NCI-H1048 (cell line): ENCODE measurements at places on chromosomes 6 and 20.

- no peak for DNase-seq
Observed at GRCh38 chr20:20593447-20594170, 118.8 kb downstream of the RALGAPA2 start.

DNA sequence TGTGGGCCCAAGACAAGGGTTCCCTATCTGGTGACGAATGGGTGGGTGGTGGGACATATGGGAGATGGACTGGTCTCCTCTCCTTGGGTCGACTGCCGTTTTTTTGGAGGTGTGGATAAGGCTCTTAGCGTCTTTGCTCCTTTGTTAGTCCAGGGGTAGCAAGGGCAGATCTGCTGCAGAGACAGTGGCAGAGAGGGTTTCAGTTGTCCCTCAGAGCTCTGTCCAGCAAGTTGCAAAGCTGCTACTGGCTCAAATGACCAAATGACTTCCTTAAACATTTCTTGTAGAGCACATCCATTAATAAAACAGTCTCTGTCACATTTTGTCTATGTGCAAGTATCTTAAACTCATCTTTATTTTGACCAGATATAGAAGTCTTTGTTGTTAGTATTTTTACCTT, 508.0 kb upstream of the ADGRB3 start:
- DNase-seq, result no peak

DNA sequence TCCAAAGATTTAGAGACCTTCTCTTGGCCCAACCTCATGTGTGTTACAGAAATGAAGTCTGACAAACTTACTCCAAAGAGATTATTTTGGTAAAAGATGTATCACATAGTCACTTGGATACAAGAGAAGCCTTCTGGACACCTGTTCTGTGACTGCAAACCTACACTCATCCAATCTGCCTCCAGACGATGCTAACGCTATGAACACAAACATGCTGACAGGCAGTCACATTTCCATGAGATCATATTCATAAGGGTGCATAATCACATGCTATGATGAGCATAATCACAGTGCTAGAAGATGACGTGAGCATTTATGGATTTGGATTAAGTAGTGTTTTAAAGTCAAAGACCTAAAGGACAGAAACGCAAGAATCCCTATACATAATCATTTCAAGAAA, 340.2 kb downstream of the HACE1 start:
- no peak for DNase-seq

- DNase-seq, result no peak
Observed at GRCh38 chr6:1739680-1740079, 130.0 kb downstream of the FOXC1 start.

DNA sequence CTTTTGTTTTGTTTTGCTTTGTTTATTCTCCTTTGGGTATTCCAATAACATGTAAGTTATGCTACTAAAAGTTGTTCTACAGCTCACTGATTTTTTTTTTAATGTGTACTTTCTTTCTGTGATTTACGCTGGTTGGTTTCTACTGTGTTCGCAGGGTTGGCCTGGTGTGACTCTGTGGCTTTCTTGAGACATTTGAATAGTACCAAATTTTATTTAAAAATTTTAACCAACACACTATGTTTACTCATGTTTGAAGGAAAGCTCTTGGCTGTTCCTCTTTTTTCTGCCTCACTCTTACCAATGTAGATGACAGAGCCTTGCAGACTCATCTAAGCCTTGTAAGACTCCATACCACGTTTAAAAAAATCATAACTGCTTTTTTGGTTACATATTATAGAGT, 1784.9 kb upstream of the DEFB115 start:
- DNase-seq, result no peak

DNA sequence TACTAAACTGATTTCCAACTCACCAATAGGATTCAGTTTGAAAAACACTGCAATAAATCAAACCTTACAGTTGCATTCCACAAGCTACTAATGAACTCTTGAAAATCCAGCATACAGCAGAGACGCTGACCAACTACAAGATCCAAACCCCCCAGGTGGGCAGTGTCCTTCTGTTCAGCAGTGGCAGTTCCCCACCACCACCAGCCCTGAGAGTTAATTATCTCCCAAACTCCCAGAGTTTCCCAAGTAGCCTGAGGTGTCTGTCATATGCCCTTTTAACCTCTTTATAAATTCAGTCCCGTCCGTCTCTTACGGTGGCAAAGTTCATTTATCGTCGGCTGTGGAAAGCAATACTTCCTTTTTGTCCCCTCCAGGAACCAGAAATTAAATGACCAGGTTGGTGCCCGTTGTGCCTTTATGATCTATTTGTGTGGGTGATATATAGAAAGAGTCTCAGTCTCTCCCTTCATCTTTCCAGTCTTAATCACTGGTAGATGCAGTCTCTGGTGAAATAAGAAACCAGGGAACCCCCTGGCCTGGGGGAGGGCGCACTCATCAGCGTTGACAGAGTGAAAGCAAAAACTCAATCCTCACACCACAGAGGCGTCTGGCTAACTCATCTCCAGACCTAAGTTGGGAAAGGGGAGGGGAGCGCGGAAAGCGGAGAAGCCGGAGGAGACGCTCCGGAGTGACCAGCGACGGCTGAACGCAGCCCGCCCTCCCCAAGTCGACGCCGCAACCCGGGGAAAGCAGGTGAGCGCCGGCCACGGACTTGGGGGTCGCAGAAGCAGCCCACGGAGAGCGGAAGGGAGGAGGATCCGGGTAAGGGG, 717 bp downstream of the MRPL14 start:
- no peak for DNase-seq

DNA sequence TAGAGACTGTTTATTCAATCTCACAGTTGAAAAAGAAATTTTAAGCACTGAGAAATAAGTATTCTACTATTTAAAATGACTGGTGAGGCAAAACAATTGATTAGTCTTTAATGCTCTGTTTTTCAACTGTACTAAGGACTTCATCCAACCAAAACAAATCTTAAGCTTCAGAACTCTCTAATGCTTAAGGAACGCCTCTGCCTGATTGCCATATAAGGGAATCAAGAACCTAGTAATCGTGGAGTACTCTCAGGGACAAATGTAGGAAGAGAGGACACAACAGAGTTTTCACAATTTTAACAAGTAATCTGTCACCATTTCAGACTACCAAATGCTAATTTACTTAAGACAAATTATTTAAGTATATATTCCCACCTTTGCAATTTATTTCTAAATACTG, 16.1 kb downstream of the FBXO30 start:
- no peak for DNase-seq

DNA sequence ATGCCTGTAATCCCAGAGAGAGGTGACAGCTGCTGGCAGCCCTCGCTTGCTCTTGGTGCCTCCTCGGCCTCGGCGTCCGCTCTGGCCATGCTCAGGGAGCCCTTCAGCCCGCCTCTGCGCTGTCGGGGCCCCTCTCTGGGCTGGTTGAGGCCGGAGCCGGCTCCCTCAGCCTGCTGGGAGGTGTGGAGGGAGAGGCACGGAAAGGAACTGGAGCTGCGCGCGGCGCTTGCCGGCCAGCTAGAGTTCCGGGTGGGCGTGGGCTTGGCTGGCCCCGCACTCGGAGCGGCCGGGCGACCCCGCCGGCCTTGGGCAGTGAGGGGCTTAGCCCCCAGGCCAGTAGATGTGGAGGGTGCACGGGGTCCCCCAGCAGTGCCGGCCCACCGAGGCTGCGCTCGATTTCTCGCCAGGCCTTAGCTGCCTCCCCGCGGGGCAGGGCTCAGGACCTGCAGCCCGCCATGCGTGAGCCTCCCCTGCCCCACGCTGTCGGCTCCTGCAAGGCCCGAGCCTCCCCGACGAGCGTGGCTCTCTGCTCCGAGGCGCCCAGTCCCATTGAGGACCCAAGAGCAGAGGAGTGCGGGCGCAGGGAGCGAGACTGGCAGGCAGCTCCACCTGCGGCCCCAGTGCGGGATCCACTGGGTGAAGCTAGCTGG, 34.6 kb downstream of the C6orf52 start:
- DNase-seq, result no peak

DNA sequence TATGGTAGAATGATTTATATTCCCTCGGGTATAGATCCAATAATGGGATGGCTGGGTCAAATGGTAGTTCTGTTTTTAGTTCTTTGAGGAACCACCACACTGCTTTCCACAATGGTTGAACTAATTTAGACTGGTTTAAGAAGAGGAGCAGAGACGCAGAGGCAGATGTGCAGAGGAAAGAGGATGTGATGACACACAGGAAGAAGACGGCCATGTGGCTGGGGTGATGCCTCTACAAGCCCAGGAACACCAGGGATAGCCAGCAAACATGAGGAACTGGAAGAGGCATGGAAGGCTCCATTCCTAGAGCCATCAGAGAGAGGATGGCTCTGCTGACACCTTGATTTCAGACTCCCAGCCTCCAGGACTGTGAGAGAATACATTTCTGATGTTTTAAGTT, 218.3 kb upstream of the DTNBP1 start:
- DNase-seq, result no peak

DNA sequence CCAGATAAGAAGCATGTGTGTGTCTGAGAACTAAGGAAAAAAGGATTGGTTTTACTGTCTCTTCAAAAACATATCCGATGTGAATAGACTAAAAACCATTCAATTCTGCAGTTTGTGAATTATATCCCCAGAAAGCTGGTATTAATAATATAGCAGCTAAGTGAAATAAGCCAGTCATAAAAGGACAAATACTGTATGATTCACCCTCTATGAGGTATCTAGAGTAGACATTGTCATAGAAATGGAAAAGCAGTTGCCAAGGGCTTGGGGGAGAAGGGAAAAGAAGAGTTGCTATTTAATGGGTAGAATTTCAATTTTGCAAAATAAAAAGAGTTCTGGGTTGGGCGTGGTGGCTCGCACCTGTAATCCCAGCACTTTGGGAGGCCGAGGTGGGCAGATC, 137.5 kb downstream of the ATXN1 start:
- DNase-seq, result no peak

DNA sequence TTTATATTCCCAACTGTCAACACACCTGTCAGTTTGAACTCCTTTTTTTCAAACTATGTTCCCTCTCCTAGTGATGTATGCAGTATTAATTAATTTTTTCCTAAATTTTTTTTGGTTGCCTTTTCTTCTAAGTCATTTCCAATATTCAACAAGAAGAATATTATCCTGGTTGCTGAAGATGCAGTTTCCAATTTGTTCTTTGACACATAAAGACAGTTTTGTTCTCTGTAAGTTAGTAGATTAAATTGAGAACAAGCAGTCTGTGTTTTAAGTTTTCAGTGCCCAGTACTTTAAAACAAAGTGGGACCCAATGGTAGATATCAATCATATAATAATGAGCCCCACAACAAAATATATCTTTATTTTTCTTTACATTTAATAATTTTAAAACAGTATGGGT, 47.3 kb downstream of the GJA1 start:
- no peak for DNase-seq

GRCh38 chr6:76026101-76026500, 46.4 kb downstream of the IMPG1 start:
- DNase-seq, result no peak

DNA sequence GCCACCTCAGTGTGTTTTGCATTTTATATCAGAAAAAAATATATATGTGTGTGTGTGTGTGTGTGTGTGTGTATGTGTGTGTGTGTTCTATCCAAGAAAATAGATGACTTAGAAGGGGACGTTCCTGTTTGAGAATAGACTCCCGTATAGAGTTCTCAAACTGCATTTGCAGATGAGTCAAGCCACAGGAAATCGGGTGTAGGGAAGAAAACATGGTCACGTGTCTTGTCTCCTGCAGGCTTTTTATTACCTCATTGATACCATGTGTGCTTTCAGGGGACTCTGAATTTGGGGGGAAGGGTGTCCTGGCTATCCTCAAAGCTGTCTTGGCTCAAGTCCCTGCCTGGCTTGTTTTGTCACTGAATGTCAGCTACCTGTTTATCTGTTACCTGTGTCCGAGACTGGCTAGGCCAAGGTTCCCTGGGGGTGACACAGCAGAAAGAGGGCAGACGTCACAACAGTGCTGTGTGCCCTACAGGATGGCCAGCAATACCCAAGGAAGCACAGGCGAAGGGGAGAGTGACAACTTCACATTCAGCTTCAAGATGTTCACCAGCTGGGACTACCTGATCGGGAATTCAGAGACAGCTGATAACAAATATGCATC, 55.7 kb upstream of the NOP56 start:
- no peak for DNase-seq

GRCh38 chr6:18883851-18884250, 496.7 kb downstream of the RNF144B start:
- no peak for DNase-seq

GRCh38 chr6:30870546-30870945, 13.8 kb upstream of the DDR1 start:
- no peak for DNase-seq
